ENCODE measurements at places on chromosomes 7 and 10. TPM values are rescaled to one million over a fixed set of nuclear protein-coding genes. Genes with fewer than 3 reads are reported as not detected.

SYT15 gene
- total RNA-seq = 2.4 TPM

GPRIN2 gene
- total RNA-seq = 32.7 TPM

ANKRD61 gene
- total RNA-seq = 0.53 TPM

SFXN2 gene
- 3.3 TPM for total RNA-seq

AKR1C8 gene
- total RNA-seq = 0.16 TPM

KCNH2 gene
- 1.5 TPM for total RNA-seq

PILRA gene
- 6.3 TPM for total RNA-seq

CYP2C19 gene
- total RNA-seq = not detected

VTI1A gene
- total RNA-seq = 13.1 TPM

CYP3A7 gene
- not detected for total RNA-seq

CBX3 gene
- 233 TPM for total RNA-seq

CPA1 gene
- total RNA-seq = not detected

CREB3L2 gene
- 36.5 TPM for total RNA-seq

CYP3A5 gene
- total RNA-seq = 1.4 TPM

GRM3 gene
- total RNA-seq = not detected

TAS2R5 gene
- total RNA-seq = 0.51 TPM

FXYD4 gene
- total RNA-seq = not detected

FZD1 gene
- 2.1 TPM for total RNA-seq

IFIT1 gene
- total RNA-seq = 4.6 TPM

ADCYAP1R1 gene
- total RNA-seq = not detected

PLXNA4 gene
- total RNA-seq = 1.1 TPM

DIP2C gene
- 11.1 TPM for total RNA-seq

SNX10 gene
- 4.5 TPM for total RNA-seq

PDLIM1 gene
- total RNA-seq = 231 TPM

OR13A1 gene
- total RNA-seq = not detected

RBP3 gene
- not detected for total RNA-seq

KCP gene
- 0.09 TPM for total RNA-seq

TMEM140 gene
- 1.1 TPM for total RNA-seq

THNSL1 gene
- total RNA-seq = 4.4 TPM

OR2AE1 gene
- total RNA-seq = not detected

Measured in A549 treated with GW870086 at 1 μM for 4 hours (cell line).